ENCODE measurements at places on chromosomes 16 and 17.

GRCh38 chr16:20610211-20610891 is 34.2 kb upstream of the ACSM2B start:
- DNase-seq, result no peak

DNA sequence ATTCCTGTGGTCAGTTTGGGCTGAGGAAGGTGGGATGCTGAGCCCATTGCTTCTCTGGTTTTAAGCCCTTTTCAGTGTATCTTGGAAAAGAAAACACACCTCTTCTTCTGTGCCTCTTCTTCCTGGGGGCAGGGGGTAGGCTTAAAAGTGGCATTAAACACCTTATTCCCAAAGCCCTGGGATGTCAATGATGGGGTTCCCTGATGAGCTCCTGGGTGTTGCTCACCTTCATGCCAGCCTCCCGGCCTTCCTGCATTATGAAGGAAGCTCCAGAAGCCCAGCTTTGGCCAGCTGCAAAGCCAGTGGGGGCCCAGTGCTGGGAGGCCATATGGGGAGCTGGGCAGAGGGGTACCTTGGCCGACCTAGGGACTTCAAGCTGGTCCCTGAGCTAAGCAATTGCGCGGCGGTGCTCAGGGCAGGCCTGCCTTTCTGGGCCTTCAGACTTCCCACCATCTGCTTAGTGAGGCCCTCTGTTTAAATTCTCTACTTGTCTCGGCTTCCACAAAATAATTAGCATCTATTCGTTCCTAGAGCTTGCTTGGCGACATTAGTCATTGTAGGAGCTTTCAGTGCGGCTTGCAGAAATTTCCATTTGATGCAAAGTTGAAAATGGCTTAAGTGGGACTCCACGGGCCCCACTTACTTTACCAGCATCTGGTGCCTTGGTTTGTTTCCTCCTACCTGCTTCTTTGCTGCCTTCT is 121.7 kb upstream of the NLRP1 start:
- DNase-seq, result no peak

GRCh38 chr17:57629886-57630285 is 115.2 kb downstream of the CCDC182 start:
- DNase-seq, result no peak

DNA sequence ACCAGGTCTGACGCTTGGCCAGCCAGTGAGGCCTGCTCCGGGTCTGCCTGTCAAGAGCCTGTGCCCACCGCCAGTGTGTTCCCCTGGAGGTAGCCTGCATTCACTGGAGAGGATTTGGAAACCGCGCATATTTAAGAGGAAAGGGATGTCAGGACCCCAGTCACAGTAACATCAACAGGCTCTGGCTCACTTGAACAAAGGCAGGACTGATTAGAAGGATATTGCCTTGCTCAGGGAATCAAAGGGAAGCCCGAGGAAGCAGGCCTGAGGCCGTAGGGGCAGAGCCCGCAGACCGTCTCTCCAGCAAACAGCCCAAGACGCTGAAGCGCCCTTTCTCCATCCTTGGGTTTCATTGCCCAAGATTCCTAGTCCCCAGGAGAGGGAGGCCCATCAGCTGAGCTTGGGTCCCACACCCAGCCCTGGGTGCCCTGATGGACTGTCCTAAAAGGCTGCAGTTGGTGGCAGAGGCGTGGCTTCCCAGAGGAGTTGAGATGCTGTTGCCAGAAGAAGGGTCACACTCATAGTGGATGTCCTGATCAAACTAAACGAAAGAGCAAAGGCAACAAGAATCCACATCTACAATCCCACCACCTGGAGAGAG is 23.2 kb downstream of the NT5M start:
- DNase-seq, result no peak

DNA sequence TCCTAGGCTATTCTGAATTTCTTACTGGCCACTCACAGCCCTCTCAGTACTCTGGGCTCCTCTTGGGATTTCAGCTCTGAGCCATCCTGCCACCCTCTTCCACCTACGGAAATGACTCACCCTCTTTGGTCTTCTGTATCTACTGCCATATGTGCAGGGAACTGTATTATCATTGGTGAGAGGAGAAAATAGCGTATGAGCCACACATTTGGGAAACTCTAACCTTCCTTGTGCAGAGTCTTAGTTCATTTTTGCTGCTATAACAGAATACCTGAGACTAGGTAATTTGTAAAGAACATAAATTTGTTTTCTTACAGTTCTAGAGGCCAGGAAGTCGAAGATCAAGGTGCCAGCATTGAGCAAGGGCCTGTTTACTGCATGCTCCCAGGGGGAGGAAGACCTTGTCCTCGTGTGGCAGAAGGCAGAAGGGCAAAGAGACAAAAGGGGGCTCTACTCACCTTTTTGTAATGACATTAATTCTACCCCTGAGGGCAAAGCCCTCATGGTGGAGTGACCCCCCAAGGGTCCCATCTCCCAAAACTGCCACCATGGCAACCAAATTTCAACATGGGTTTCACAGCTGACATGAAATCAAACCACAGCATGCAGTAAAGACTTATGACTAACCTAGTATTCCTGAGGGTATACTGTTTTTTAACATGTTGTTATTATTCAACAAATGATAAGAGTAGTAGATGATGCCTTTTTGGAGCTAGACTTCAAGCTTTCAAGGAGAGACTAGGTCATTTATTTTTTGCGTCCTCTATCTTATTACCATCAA is 191.8 kb downstream of the PRKCA start:
- no peak for DNase-seq

DNA sequence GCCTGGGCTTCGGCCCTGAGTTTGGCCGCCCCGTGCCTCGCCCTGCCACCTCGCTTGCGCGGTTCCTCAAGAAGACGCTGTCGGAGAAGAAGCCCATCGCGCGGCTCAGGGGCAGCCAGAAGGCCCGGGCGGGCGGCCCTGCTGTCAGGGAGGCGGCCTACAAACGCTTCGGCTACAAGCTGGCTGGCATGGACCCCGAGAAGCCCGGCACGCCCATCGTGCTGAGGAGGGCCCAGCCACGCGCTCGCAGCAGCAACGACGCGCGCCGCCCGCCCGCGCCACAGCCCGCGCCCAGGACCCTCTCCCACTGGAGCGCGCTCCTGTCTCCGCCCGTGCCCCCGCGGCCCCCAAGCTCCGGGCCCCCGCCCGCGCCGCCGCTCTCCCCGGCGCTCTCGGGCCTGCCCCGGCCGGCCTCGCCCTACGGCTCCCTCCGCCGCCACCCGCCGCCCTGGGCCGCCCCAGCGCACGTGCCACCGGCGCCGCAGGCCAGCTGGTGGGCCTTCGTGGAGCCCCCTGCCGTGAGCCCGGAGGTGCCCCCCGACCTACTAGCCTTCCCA is 12.0 kb downstream of the MYO15A start:
- DNase-seq, result no peak

DNA sequence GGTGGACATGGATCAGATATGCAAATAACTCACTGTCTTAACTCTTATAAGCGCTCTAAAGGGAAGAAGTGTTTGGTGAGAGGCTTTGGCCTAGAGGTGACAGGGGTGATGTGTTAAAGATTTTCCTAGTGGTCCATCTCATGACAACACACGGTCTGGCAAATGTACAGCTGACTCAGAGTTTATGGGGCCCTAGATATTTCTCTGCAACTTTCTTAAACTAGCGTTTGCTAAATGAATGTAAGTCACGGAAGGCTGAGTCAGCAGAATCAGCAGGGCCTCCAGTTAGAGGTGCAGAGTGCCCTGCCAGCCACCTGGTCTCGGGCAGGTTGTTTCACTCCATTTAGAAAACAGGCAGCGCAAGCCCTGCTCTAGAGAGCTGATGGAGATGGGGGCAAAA is 40.1 kb downstream of the CLEC16A start:
- no peak for DNase-seq

- DNase-seq, result peak; percentile 51
Measured at GRCh38 chr16:67542464-67542863, 13.8 kb downstream of the RIPOR1 start.

GRCh38 chr16:3774156-3774767 is 56.9 kb upstream of the TRAP1 start:
- DNase-seq, result no peak

- DNase-seq, result no peak
Measured at GRCh38 chr17:50219939-50220465, 18.6 kb upstream of the COL1A1 start.

GRCh38 chr17:44170499-44171201 is at the start of gene ASB16:
Gene ASB16, plus strand, starts transcription at chr17:44170704. Its CDS starts 86 bp downstream, at chr17:44170790.
- DNase-seq, result no peak

GRCh38 chr17:45650561-45650960 is 133.6 kb upstream of the CRHR1 start:
- DNase-seq, result no peak

- no peak for DNase-seq
Measured at GRCh38 chr17:15231851-15232516, 33.1 kb downstream of the PMP22 start.

- DNase-seq, result no peak
Measured at GRCh38 chr17:40696651-40697072, 6.9 kb downstream of the KRT24 start.

DNA sequence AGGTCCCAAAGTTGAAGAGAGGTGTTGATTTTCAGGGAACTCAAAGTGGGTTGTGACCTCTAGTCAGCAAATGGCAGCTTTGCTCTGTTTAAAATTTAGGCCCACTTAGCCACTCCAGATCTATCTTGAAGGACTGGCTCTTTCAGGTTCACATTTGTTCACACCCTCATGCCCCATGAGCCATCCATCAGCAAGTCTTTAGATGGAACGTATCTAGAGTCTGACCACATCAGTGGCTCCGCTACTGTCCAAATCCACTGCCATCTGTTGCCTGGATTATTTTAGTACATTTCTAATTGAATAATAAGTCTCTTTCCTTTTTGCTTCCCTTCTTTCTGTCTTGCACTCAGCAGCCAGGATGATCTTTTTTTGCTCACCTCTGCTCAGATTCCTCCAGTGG is 10.5 kb downstream of the ITGB3 start:
- DNase-seq, result no peak

DNA sequence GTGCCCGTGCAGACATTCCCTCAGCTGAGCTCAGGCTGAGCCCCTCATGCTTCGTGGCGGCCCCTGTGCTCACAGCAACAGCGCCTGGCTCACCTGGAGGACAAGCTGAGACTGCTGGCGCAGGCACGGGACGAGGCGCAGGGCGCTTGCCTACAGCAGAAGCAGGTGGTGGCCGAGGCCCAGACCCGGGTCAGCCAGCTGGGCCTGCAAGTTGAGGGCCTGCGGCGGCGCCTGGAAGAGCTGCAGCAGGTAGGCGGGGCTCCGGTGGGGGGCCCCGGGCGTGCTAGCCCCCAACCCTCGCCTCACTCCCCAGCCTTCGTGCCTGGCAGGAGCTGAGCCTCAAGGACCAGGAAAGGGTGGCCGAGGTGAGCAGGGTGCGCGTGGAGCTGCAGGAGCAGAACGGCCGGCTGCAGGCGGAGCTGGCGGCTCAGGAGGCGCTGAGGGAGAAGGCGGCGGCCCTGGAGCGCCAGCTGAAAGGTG is 1.4 kb upstream of the RAC3 start:
- DNase-seq, result no peak

DNA sequence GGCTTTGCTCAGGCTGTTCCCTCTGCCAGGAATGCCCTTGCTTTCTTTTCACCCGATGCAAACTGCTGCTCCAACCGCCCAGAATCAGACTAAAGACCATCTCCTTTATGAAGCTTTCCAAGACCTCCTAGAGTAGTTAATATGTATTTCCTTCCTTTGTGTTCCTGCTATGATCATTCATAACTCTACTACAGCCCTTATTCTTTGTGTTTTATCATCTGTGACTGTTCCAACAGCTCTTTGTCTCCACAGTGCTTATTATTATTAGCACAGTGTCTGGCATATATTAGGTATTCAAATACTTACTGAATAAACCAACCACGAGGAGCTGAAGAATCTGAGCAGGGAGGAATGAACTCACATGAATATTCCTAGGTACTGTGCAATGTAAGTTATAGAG is 7.6 kb downstream of the PSME3IP1 start:
- no peak for DNase-seq

GRCh38 chr17:16477255-16477654 is 14.7 kb downstream of the LRRC75A start:
- no peak for DNase-seq

DNA sequence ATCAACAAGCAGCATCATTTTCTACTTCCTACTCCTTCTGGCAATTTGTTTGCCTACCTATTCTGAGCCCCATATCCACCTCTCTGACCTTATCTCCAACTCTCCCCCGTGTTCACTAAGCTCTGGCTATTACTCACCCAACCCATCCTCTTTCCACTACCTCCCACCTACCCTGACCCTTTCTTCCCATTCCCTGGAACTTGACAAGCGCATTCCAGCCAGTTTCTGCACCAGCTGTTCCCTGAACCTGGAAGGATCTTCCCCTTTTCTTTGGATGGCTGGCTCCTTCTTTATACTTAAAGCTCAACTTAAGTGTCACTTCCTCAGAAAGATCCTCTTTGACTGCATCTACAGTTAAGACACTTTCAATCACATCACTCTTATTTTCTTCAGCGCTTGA is 2.2 kb downstream of the DCUN1D3 start:
- no peak for DNase-seq

DNA sequence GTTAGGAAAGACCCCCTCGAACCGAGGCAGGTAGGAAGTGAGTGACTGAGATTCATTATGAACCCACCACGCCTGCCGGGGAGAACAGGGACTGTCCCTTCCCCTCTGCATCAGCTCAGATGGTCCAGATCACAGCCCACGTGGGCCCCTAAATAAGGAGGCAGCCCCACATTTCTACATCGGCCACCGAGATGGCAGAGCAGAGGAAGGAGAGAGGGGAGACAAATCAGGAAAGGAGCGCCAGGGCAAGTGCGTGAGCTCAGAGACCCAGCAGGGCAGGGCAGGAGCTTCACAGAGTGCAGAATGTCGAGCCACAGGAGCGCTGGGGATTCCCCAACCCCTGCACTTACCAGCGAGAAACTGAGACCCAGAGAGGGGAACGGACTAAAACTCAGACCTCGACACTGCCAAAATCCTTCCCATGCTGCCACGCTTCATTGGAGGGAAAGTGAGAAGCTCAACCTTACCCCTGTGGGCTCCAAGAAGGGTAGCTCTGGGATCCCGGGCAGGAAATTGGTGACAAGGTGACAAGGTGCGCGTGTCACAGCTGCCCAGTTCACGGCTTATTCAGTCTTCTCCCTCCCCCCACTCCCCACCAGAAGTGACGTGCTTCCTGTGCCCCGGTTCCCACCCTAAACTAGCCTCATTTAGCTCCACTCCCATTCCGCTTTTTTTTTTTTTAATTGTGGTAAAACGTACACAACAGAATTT is at the start of gene ICAM2:
ICAM2 (minus strand) TSS at position 578 of the 711 bp plus-strand sequence. CDS start 13,942 bp downstream, outside the sequence.
- peak; percentile 77 for DNase-seq

GRCh38 chr17:78672005-78672404 is 94.8 kb upstream of the DNAH17 start:
- no peak for DNase-seq

Measured in activated T-cell treated with anti-CD3 and anti-CD28 coated beads for 1 hour (primary cell).